ENCODE measurements at places on chromosomes 11 and 22.
A peak's percentile ranks its signal among the peaks of the same experiment; 100 is the strongest.

DNA sequence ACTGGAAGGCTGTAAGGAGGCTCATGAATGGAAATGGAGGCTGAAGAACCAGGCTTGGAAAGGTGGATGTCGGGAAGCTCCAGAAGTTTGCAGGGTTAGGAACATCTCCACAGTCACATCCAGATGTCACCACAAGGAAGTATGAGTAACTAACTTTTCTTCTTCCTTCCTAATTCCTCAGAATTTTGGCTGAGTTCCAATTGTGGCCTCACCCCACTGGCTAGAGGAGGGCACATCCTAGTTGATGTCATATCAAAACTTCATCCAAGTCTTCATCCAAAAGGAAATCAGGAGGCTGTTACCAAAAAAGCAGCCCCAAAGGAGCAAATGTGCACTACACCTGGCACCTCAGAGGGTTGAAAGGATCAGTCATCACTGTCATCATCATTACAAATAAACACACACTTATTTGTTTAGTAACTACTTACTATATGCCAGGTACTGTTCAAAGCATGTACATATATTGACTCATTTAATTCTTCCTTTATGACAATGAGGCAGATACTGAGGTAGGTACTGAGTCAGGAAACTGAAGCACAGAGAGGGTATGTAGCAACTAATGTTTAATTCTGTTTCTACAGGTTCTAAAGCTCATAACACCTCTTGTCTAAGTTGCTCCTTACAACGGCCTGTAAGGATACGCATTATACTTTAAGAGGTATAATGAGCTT, 7.3 kb upstream of the PTPN5 start:
- no peak for DNase-seq

- no peak for DNase-seq
These were observed 599.2 kb upstream of the LUZP2 start for GRCh38 chr11:23897453-23898286.

DNA sequence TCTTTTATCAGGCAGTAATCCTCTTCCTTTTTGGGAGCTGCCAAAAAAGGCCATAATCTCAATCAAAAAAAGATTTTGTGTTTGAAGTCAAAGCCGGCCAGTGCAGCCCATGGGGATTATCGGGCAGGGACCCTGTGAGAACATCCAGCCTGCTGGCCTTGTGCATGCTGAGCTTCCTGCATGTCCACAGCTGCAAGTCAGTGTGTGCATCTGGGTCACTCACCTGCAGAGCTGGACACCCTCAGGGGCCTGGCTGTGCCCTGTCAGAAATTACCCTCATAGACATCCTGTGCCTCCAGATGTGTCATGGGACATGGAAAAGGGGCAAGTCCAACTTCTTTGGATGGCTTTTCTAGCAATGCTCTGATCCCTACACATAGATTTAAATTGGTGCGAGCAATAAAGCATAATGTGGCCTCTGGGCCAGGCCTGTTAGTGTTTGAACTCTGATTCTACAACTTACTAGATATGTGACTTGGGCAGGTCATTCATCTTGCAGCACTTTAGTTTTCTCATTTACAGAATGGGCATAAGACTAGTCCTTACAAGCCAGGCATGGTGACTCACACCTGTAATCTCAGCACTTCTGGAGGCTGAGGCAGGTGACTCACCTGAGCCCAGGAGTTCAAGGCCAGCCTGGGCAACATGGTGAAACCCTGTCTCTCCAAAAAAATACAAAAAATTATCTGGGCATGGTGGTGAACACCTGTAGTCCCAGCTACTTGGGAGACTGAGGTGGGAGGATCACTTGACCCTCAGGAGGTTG, 81.6 kb upstream of the LARGE1 start:
- no peak for DNase-seq

DNA sequence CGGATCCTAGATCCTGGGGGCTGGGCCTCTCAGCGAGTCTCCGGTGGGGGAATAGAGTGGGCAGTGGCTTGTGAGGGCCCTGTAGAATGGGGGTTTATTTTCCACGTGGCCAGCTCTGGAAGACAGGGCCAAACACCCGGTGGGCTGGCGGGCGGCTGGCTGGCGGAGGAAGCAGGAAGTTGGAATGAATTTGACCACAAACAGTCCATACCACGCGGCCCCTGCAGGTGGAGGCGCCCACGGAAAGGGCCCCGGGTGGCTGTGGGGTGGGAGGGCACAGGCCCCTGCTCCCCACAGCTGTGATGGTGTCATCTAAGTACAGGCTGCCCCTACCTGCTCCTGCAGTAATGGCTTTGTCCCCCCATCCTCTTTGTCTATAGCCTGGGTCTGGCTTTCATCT, 15.1 kb downstream of the MCAT start:
- no peak for DNase-seq

DNA sequence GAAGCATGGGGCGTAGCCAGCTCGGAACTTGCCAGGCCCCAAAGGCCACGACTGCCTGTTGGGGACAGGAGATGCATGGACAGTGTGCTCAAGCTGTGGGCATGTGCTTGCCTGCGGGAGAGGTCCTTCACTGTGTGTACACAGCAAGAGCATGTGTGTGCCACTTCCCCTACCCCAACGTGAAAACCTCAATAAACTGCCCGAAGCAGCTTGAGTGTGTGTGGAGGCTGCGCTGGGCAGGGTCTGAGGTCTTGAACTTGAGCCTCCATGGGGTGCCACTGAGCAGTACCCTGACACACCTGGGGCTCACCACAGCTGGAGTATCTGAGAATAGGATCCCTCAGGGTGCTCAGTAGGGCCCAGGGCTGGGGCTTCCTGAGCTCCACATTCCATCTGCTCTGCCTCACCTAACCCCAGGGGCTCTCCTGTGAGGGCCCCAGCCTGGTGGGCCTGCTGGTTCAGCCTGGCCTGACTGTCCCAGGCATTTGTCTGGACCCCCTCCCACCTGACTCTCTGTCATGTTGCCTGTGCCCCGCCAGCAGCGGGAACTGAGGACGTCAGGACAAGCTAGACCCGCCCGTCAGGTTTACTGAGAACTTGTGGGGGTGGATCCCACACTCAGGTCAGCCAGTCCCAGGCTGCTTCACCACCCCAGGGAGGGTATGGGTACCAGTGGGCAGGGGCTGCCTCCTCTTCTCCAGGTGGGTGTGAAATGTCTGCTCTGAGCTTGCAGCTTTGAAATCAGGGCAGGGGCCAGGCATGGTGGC, 3.2 kb downstream of the RASSF7 start:
- DNase-seq: no peak

GRCh38 chr11:119758291-119758690, 29.3 kb upstream of the NECTIN1 start:
- no peak for DNase-seq

GRCh38 chr22:44181033-44181911, 547 bp downstream of the PARVG start:
- peak; percentile 66 for DNase-seq

- no peak for DNase-seq
These were observed 118.0 kb downstream of the PHF21B start for GRCh38 chr22:44891791-44892190.

DNA sequence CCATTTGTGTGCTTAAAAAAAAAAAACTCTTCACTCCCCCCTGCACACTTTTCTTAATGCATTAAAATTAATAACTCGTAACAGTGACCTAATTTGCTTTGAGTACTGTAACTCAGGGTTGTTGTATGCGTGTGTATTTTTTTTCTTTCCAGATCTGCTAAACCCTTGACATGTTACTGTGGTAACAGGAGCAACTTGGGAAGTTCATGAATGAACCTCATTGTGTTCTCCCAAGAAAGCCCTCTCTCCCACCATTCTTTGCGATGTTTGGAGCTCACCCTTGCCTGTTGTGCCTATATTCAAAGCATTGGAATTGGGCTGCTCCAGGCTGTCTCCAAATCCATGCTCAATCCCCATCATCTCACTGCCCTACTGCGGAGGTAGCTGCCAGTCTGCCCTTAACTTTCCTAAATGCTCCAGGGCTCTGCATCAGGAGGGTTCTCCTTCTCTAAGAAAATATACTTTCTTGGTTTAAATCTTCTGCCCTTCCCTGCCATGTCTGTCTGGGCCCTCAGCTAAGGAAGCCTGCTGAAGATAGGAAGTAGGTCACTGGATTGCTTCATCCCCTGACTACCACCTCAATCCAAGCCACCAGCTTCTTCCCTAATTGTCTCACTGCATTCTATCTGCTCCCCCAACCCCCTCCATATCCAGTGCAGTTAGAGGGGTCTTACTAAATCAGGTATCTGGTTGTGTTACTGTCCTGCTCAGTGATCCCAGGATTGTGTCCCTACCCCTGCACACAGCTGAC, 70.3 kb downstream of the KIRREL3 start:
- DNase-seq: no peak

DNA sequence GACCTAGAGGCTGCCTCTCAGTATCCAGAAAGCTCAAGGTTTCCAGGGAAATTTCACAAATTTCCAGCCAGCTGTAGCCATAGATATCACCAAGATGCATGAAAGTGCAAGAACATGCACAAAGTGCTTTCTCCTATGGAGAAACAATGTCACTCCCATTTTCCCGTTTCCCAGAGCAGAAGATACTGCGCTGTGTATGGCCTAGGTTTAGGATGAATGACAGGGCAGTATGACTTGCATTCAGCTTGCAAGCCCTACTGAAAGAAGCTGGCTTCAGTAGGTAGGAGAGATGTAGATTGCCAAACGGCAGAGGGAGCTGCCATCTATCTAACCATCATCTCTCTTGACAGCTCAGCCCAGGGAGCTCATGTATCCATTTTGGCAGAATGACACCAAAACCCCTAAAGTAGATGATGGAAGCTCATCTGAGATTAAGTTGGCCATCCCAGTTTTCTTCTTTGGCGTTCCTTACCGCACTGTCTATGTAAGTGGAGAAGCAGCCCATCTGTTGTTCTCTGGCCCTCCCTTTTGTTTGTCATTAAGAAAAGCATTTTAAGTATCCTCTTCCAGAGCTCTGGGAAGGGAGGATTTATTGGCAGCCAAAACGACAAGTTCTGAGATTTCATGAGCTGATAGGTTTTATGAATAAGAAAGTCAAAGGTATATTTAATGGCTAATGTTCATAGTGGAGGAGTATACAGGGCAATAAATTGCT, 4.6 kb downstream of the TECTA start:
- DNase-seq: no peak

DNA sequence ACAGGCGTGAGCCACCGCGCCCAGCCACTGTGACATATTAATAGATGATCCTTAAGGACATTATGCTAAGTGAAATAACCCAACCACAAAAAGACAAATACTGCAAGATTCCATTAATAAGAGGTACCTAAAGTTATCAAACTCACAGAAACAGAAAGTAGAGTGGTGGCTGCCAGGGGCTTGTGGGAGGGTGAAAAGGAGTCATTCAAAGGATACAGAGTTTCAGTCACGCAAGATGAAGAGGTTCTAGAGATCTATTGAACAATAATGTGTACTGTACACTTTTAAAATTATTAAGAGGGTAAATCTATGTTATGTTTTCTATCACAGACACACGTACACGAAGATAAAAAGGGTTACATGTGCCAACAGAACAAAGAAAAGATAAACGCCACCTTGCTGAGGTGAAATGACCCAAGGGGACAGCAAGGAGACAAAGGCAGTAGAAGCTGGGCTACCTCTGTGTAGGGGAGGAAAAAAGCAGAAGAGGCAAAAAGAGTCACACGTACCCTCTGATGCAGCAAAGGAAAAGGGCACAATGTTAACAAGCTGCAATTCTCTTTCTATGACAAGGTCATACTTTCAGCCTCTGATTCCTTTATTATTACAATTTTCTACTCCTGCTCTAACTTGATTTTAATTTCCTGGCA, 65.3 kb downstream of the AMBRA1 start:
- no peak for DNase-seq

- DNase-seq: no peak
These were observed 37.2 kb downstream of the CKAP5 start for GRCh38 chr11:46808799-46809431.

DNA sequence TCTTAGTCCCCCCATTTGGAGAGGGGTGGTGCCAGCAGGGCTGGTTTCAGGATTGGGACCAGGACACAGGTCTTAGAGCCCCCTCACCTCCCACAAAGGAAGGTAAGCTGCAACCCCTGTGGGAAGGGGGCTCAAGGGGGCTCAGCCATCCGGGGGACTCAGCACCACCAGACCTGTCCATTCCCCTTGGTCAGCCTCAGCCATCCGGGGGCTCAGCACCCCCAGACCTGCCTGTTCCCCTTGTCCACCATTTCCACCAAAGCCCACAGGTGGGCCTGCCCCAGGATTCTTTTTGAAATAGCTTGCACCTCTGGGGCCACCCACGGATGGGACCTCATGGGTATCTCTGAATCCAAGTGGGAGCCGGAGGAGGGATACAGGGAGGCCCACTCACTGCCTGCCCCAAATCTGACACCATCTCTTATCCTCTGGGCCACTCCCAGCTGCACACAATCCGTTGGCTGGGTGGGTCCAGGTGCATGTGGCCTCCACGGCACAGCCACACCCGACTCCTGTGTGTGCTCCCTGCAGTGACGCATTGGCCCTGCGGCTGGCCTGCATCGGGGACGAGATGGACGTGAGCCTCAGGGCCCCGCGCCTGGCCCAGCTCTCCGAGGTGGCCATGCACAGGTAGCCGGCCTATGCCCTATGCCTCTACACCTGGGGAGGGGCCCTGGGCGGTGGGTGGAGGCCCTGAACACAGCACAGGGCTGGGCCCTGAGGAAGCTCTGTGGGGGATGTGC, 15.9 kb downstream of the MCAT start:
- no peak for DNase-seq

GRCh38 chr11:121426476-121427399, 25.4 kb upstream of the SORL1 start:
- DNase-seq: peak; percentile 48

- no peak for DNase-seq
These were observed 2.4 kb downstream of the GNB1L start for GRCh38 chr22:19852177-19852781.

GRCh38 chr11:6405846-6406245, 13.0 kb downstream of the APBB1 start:
- DNase-seq: no peak

Measured in activated CD4-positive, alpha-beta T cell treated with anti-CD3 and anti-CD28 coated beads, Interleukin-2, amount 50 U/mL, for 1 hour (primary cell).